ENCODE measurements at places on chromosomes 16 and 17.
A peak's percentile ranks its signal among the peaks of the same experiment; 100 is the strongest.

DNA sequence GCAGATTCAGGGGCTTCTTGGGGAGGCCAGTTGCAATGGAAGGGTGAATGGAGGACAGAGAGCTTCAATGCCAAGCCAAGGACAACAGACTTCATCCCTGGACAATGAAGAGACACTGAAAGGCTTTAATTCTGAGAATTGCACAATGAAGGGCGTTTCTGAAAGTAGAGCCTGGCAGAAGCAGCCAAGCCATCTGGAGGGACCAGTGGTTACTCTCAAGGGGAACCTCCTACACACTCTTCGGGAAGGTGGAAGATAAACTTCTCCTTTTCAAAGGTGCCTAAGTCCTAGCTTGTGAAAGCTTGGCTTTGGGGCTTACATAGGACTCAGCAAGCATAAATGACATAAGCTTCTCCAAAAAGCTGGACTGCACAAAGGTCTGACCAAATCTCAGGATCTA lies 6.2 kb upstream of the CES1 start:
- no peak for DNase-seq

DNA sequence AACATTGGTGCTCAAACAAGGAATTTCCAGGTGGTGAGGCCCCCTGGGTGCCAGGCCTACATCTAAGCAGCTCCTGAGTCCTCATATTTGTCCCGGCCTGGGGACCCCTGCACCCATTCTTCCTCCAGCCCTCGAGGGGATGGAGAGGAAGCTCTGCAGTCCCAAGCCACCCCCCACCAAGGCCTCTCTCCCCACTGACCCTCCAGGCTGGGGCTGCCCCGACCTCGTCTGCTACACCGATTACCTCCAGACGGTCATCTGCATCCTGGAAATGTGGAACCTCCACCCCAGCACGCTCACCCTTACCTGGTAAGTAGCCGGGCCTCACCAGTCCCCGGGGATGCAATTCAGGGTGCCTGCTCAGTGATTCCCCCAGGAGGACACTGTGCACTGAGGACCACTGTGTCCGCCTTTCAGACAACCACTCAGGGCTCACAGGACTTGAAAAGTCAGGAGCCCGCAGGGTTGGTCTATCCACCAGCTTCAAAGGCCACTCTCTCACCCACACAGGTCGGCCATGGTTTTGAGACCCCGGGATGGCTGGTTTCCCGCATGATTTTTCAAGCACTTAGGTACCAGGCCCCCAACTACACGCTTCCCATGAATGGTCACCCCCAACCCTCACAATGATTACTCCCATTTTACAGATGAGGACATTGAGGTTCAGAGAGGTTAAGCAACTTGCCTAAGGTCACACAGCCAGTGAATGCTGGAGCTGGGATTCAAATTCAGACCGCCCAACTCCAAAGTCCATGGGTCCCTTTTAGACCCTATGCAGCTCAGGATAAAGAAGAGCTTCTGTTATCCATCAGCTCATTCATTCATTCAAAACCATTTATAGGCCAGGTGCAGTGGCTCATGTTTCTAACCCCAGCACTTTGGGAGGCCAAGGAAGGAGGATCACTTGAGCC lies 32.4 kb downstream of the IL21R start:
- no peak for DNase-seq

DNA sequence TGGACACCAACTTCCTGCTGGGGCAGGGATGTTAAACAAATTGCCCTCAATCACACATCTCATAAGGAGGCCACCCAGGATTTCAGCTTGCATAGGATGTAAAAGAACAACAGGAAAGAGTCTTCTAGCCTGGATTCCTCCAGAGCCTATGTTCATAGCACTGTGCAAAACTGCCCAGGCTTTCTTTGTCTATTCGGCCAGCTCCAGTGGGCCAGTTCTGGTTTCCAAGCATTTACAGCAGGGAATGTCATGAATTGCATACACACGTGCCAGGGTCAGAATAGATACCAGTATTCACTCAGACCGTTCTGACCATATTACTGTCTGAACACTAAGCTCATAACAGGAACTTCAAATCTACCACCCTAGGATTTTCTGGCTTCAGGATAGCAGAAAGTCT lies 273.2 kb downstream of the CDH8 start:
- DNase-seq: no peak

DNA sequence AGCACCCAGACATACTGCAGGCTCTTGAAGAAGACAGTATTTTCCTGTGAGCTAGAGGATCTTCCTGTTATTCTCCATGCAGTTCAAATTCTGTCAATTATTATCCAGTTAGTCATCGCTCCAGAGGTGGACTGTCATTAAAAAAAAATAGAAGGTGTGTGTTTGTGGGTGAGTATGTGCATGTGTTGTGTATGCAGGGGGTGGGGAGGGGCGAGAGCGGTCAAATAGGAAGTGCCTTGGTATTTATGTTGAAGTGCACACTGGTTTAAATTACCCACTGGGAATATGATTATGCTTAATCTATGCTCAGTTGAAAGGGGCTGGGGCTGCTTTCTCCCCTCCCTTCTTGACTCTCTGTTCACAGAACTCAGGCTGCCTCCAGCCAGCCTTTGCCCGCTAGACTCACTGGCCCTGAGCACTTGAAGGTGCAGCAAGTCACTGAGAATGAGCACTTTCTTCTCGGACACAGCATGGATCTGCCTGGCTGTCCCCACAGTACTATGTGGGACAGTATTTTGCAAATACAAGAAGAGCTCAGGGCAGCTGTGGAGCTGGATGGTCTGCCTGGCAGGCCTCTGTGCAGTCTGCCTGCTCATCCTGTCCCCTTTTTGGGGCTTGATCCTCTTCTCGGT lies at the start of gene HSD17B2:
Gene HSD17B2 (plus strand): TSS at position 273 of the 632 bp plus-strand sequence. CDS start 172 bp downstream, at position 445.
- DNase-seq: no peak

DNA sequence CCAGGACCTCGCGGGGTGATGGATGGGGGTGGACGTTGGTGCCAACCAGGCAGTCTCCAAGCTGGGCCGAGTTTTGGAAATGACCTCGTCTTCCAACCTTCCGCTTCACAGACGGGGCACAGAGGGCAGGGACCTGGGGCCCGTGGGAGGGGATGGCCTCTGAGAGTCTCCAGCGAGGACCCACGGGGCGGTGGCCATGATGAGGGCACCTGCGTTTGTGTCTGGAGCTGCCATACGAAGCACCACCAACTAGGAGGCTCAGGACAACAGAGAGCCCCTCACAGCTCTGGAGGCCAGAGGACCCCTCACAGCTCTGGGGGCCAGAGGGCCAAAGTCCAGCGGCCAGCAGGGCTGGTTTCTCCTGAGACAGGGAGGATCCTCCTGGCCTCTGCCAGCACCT lies 26.5 kb downstream of the SOX8 start:
- no peak for DNase-seq

DNA sequence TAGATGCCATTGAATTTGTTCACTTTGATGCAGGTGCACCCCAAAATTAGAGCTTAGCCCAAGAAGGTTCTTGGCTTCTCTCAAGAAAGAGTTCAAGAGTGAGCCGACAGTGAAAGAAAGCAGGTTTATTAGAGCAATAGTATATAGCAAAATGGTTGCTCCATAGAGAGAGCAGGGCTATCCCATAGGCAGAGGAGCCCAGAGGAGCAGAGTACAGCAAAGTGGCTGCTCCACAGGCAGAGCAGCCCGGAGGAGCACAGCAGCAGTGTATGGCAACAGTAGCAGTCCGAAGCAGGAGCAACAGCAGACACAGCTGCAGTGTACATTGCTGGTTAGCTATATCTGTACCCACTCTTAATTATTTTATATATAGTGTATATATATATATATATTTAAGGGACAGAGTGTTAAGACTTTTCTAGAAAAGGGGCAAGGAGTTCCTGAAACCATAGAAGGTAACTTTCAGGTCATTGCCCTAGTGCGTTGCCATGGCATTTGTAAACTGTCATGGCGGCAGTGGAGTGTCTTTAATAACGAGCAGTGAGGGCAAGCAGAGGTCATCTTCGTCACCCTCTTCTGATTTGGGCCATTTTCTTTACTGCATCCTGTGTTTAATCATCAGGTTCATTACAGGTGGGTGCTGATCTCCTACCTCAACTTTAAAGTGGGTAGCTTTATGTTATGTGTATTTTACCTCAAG lies 222.7 kb downstream of the CYB561 start:
- DNase-seq: no peak

DNA sequence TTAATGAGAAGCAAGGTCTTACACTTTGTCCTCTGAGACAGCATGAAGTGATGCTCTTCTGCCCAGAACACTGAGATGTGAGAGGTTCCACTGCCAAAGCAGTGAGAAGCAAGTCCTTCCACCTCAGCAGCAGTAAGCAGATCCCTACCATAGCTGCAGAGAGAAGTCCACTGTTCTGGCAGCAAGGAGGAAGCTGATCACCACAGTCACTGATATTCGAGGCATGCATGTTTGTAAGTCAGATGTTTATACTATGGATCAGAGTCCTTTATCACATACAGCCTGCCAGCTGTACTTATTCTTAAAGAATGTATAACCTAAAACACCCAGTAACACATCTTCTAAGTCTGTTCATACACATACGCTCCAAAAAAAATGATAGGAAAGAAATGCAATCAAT lies 18.2 kb upstream of the METTL2A start:
- DNase-seq: no peak

DNA sequence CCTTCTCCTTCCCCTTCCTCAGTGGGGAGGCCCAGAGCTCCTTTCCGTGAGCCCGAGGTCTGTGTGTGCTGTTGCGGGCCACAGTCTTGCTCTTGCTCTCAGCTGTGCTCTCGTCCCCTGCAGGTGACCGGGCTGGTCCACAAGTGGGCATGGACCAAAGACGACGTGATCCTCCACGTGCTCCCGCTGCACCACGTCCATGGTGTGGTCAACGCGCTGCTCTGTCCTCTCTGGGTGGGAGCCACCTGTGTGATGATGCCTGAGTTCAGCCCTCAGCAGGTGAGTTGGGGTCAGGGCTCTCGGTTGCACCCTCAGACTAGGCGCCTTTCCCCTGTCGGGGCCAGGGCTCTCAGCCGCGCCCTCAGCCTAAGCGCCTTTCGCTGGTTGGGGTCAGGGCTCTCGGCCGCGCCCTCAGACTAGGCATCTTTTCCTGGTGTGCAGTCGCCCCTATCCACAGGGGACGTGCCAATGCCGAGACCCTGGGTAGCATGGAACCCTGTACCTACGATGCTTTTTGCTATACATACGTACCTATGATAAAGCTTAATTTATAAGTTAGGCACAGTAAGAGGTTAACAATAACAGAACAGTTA lies 8.9 kb downstream of the ACSF3 start:
- no peak for DNase-seq

DNA sequence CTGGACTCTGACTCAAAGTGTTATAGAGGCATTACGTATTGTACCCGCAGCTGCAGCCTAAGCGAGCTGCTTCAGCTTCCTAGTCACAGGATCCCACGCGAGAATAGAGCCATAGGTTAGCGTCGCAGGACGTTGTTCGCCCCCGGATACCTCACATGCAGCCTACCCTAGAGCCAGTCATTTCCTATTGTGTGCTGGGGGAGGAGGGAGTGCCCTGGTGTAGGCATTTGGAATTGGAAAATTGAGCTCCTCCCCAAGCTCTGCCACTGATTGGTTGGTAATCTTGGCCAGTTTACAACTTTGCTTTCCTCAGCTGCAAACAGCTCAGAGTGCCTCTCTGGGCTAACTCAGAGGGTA lies 530 bp downstream of the NAA60 start:
- peak; percentile 26 for DNase-seq

- DNase-seq: no peak
Measured at GRCh38 chr17:32971171-32971570, 20.5 kb upstream of the SPACA3 start.

DNA sequence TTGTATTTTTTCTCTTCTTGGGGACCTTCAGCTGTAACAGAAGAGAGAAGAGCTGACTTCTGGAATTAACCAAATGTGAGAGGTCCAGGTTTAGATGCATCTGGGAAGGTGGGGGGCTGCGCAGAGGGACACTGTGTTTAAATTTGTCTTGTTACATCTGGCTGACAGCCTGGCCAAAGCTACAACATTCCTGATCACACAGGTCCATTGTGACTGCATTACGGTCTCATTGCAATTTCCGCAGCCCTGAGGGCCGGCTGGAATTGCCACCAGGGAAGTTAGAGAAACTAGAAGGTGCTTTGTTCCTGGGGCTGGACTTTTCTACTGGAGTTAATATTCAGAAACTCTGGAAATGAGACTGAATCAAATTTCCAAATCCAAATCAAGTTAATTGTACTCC lies 37.9 kb upstream of the LRRC75A start:
- DNase-seq: no peak

DNA sequence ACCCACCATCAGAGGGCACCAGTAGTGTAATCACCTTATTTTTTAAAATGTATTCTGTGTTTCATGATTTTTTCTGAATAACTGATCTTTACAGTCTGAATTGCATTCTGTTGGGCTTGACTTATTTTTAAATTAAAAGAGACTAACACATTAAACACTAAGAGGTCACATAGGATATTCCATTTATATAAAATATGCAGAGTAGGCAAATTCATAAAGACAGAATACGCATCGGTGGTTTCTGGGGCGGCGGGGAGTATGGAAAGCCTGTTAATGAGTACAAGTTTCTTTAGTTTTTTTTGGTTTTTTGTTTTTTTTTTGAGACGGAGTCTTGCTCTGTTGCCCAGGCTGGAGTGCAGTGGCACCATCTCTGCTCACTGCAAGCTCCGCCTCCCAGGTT lies 366.3 kb downstream of the WWOX start:
- DNase-seq: no peak

DNA sequence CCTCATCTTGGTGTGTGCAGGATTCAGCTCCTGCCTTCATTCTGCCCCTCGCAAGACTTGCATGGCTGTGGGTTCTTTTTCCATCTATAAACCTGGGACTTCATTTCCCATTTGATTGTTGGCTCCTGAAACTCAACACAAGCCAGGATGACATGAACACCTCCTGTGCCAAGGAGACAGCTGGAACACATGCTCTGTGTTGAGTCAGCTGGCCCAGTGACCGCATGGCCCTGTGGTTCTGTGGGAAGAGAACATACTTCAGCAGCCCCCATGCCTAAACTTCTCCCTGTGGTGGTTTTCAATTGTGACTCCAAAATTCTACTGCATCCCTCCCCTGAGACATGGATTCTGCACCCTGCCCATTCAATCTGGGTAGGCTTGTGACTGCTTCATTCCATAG lies 57.9 kb upstream of the FOXF1 start:
- DNase-seq: no peak

DNA sequence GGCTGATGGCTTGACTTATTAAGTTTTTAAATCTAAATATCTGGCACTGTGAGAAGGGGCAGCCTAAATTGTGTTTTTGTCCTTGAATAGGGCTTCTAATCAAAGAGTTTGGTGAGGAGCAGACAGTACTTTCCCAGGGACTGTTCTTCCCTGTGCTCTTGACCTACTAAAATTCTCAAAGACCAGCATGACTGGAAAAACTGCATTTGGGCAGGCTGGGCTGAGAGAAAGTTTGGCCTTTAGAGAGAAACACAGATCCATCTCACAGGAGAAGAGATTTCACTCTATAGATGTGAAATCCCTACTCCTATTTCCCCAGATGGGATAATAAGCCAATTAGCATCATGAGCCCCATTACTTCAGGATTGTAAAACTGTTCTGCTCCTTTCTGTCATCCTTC lies 7.3 kb downstream of the PCTP start:
- DNase-seq: no peak

DNA sequence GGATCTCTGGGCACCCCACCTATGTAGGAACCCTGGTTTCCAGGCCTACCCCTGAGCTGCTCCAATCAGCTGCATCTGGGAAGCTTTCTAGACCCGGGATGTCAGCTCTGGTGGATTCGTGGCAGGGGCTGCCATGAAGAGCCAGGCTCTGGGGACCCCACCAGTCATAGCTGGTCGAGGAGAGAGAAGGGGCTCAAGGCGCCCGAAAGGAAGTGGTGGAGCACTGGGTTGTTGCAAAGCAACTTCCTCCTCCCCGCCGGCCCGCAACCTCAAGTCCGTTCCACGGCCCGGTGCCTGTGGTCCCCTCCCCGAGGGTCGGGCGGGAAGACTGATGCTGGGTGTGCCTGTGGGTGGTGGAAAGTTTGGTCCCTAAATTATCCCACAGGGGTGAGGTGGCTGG lies 10.2 kb downstream of the TBKBP1 start:
- DNase-seq: no peak
